IPS DF 6.9 (cell line): ENCODE measurements at places on chromosomes 12 and 14.

- DNase-seq: no peak
Observed at GRCh38 chr14:74875941-74876913, at the start of gene PROX2. Gene PROX2 (minus strand): TSS chr14:74876145. CDS start chr14:74863834, 12,311 bp downstream.

- DNase-seq: no peak
Observed at GRCh38 chr12:39574785-39575497, 44.7 kb downstream of the ABCD2 start.

- no peak for DNase-seq
Observed at GRCh38 chr14:30876692-30877091, 2.3 kb downstream of the COCH start.

- DNase-seq: no peak
Observed at GRCh38 chr14:102055181-102055901, 31.5 kb downstream of the HSP90AA1 start.

GRCh38 chr14:44657203-44657602 lies 150.1 kb upstream of the FSCB start:
- no peak for DNase-seq

DNA sequence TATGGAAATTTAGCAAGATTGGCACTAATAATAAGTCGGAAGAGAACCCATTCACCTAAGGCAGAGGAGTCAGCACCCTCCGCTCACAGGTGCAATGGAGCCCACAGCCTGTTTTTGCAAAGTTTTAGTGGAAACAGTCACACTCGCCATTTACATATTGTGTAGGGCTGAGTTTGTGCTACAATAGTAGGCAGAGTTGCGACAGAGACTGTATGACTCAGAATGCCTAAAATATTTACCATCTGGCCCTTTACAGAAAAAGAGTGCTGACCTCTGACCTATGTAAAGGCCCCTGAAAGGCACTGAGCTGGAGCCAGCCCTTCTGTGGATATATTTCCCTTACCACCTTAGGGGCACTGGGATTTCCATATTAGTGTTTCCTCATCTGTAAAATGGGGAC lies 79.0 kb downstream of the PRIMA1 start:
- no peak for DNase-seq

DNA sequence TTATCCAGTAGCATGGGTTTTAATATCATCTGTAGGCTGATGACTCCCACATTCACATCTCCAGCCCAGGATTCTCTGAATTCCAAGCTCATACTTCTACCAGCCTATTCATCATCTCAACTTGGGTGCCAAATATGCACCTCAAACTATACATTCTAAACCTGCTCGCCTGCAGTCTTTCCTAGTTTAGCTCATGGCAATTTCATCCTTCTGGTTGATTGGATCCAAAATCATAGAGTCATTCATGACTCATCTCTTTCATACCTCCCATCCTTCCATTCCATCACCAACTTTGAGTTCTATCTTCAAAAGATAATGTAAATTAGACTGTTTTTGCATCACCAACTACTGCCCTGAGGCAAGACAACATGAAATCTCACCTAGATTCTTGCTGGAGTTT lies 99.7 kb upstream of the EGLN3 start:
- DNase-seq: no peak

DNA sequence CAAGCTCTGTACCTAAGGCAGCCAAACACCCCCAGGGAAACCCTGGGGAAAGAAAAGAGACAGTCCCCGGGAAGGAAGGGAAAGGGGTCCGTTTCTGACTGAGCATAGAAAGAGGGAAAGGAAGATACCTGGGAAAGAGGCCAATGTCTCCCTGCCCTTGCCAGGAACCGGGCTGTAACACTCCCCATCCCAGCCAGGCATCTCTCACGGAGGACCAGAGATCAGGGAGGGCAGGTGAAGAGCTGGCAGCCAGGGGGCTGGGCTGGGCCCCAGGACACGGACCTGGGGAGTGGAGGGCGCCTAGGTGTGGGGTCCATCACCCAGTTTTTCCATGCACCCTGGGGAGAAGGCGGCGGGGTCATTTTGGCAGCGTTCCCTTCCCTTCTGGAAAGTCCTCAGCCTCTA lies 18.9 kb upstream of the PLEKHH1 start:
- no peak for DNase-seq

DNA sequence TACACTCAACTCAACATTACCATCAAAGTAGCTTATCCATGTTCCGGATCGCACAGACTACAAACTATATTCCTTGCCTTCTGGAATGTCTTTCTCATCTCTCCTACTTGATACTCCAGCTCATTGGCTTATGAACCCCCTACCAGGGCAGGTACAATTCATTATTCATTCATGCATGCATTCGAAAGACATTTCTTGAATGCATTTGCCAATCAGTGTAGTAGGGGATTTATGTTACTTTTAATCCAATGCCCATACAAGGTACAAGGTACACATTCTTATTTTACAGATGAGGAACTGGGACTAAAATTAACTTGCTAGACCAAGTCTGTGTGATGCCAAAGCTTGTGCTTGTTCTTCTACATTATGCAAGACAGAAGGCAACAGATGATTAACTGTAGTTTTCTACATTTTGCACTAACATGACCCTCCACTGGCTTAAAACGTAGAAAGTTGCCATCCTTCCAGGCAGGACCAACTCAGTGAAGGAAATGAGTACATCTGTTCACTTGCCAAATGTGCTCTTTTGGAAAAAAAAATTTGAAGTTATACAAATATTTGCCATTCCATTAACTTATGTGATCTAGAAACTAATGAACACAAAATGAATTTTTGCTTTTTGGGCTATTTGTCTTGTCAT lies 53.8 kb upstream of the KCNJ8 start:
- no peak for DNase-seq

DNA sequence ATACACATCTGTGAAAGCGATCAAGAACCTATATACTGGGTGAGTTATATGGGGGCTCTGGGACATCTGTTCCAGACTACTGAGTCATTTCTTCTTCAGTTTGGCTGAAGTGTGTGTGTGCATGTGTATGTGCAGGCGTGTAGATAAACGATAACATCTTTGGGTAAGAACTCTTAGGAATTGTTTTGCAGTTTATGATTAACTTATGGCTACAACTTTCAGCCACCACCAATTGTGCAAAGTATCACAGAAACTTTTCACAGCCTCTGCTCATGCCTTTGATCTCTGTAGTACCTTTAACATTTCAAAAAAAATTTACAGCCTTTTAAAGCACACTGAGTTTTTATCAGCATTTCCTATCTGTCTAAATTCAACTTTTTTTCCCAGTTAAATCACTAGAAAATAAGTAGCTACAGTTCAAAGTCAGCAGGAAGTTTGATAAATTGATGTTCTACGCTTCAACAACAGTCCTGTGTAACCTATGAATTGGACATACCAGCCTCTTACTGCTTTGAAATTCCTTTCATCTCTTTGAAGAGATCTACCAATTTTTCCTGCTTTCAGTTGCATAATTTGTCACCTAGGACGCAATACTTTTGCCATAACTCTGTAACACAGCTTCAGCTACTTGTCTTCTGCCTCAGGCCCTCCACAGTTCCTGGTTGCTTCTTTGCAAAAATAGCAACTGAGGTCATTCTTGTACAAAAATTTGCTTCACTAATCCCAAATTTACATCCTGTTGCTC lies 43.0 kb downstream of the PPM1H start:
- DNase-seq: no peak

GRCh38 chr12:30826276-30826675 lies 71.5 kb upstream of the CAPRIN2 start:
- no peak for DNase-seq

DNA sequence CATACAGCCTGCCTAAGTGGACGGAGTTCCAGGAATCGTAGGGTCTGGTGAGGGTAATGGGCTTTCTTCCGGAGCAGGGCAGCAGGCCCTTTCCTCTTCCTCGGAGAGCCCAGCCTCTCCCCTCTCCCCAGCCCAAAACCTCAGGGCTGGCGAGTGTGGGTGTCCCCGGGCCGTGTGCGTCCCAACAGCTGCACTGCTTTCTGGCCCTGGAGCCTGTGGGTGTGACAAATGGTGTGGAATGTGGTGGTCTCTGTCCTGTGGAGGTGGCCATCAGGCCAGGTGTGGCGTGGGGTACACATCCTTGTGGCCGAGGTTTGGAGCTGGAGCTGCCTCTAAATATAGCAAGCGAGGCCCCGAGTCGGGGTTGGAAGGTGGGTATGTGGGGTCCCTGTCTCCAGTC lies 8.5 kb downstream of the ORAI1 start:
- DNase-seq: no peak

DNA sequence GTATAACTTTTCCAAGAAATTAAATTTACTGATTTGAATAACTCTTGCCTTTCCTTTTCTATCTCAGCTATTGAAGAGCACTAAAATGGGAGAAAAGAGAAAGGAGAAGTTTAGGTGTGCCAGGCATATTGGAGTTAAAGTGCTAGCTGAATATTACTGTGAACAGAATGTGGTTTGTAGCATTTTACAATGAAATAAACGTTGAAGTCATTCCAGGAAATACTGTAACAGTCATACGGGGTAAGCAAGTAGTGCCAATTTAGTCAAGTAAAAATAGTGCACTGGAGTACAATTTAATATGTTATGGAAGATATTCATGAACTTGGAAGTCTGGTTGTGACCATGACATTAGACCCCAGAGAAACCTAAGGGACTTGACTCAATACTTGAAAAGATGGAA lies 62.1 kb downstream of the E2F7 start:
- DNase-seq: no peak

- no peak for DNase-seq
Observed at GRCh38 chr12:4586500-4586899, 24.5 kb downstream of the DYRK4 start.

DNA sequence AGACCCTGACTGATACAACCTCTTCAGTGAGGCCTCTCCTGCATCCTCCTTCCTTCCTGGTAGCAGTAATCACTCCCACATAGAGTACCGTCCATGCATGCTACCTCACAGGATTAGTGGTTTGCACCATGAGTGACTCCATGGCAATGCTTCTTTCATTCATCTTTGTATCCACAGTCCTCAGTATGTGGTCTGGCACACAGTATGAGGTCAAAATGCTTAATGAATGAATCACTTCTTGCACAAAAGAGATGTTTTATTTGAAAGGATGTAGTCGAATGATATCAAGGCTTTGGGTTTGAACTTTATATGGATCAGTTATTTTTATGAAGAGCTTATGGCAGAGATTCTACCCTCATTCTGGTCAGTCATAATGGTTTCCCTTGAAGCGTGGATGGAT lies 42.2 kb downstream of the KCNA5 start:
- no peak for DNase-seq

DNA sequence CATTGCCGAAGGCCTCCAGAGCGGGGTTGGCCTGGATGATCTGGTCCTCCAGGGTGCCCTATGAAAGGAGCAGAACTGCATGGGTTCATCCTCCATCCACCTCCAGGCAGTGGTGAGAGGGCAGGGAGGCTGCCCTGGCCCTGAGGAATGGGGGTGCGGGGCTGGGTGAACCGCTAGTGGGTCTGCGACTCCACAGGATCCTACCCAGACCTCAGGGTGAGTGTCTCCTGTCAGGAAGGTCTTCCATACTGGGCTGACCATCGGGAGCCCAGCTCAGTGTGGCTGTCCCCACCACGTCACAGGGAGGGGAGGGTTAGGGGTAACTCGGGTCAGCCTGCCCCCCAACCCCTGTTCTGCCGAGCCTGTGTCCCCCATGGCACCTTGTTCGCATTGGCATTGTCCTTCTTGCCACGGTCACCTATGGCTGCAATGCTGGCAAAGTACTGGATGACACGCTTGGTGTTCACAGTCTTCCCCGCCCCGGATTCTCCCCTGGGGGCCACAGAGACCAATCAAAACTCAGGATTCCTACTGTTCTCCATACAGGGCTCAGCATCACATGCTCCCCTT lies 3.7 kb downstream of the MYH6 start:
- DNase-seq: no peak

DNA sequence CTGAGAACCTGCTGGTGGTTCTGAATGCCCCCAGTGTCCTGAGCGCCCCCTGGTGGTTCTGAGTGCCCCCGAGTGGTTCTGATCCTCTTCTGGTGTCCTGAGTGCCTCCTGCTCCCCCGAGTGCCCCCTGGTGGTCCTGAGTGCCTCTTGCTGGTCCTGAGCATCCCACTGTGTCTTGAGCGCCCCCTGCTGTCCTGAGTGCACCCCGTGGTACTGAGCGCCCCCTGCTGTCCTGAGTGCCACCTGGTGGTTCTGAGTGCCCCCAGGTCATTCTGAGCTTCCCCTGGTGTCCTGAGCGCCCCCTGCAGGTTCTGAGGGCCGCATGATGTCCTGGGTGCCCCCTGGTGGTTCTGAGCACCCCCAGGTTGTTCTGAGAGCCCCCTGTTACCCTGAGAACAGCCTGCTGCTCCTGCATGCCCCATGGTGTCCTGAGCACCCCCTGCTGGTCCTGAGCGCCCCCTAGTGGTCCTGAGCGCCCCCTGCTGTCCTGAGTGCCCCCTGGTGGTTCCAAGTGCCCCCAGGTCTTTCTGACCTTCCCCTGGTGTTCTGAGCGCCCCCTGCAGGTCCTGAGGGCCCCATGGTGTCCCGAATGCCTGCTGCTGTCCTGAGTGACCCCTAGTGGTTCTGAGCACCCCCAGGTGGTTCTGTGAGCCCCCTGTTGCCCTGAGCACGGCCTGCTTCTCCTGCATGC lies 1165.4 kb downstream of the TMEM121 start:
- no peak for DNase-seq

DNA sequence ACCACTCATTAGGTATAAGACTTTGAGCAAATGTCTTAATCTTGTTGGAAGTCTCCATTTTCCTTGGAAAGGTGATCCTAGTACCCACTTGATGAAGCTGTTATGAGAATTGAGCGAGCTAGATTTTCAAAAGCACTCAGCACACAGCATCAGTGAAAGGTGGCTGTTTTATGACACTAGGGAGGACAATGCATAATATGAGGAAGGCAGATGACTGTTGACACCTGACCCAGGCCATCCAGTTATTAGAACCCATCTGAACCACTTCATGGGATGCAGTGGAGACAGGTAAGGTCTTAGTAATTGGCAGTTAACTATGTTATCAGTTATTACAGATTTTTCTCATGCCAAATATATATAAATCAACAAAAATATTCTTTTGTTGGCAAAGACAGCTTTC lies 369.9 kb upstream of the PDE3A start:
- DNase-seq: no peak
